ENCODE measurements at places on chromosomes 2 and 18.
A peak's percentile ranks its signal among the peaks of the same experiment; 100 is the strongest.

DNA sequence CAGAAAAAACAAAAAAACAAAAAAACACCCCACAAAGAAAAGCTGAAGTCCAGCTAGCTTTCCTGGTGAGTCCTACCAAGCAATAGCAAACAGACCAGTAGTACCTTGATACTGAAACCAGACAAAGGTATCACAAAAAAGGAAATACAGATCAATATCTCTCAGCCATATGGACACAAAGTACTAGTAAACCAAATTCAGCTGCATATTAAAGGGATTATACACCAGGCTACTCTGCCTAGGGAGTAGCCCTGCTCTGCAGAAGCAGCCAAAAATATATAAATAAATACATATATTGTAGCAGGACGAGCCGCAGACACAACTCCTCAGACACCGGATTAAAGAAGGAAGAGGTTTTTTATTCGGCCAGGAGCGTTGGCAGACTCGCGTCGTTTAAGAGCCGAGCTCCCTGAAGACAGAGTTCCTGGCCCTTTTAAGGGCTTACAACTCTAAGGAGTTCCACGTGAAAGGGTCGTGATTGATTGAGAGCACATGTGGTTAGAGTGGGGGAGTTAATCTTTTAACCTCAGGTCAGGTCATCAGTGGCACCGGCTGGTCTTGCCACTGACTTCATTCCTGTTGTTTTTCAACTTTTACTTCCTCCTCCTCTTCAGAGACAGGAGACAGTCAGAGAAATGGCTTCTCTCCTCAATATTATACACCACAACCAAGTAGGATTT is 38.4 kb upstream of the DTNB start:
- DNase-seq: no peak

DNA sequence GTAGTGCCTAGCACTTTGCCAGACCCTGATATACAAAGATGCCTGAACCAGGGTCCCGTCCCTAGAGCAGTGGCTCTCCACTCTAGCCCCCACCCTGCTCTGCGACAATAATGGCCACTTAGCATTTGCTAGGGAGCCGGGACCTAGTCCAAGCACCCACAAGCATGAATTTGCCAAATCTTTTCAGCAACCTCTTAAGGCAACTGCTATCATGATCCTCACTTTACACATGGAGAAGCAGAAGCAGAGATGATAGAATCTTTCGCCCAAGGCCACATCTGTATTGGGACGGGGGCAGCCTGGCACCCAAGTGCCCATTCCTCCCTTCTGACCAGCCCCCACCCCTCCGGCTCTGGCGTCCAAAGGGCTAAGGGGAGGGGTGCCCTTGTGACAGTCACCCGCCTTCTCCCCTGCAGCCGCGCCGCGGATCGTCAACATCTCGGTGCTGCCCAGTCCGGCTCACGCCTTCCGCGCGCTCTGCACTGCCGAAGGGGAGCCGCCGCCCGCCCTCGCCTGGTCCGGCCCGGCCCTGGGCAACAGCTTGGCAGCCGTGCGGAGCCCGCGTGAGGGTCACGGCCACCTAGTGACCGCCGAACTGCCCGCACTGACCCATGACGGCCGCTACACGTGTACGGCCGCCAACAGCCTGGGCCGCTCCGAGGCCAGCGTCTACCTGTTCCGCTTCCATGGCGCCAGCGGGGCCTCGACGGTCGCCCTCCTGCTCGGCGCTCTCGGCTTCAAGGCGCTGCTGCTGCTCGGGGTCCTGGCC is 13.0 kb downstream of the SIGLEC15 start:
- no peak for DNase-seq

DNA sequence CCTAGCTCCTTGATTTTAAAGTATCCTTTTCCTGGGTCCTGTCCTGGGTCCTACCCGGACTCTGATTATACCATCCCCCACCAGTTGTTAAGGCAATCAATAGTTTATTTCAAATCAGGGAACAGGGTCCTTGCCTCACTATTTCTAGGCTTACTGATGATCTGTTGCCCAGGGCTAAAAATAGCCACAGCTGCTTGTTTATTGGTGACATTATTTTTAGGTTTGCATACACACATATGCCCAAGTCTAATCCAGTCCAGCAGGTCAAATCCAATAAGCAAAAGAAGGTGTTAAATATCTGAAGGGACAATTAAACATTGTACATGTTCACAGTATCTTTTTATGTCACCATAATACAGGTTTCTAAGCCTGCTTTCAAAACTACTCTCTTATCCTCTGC is 66.0 kb downstream of the RAB10 start:
- no peak for DNase-seq

DNA sequence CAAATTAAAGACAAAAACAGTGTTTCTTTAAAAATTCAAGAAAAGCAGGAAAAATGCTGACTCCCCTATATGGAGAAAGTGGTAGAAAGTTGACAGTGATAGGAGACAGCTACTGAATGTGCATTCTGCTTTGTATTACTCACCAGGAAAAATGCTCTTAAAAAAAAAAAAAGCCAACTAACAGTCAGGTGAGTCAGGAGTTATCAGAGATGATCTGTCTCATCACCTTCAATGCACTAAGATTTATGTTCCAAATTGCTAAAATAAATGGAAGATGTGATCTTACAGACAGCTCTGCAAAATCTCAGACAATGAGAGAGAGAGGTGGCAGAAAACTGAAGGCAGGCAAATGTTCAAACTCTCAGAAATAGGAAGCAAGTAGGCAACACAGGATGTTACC is 47.6 kb upstream of the ZNF521 start:
- DNase-seq: peak; percentile 30

DNA sequence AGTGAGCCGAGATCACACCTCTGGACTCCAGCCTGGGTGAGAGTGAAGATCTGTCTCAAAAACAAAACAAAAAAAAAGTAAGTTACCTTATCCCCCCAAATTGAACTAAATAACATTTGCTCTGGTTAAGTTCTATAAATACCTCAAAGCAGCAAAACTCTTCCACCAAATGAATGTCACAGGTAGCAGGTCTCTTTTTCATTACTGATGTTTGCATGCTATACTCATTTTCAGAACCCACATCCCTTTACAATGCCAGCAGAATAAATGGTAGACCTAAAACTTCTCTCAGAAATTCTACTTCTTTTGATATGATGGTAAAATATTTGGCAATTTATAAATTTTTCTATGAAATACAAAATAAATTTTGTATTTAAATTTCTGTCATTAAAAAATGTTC is 22.3 kb downstream of the INO80D start:
- DNase-seq: no peak

DNA sequence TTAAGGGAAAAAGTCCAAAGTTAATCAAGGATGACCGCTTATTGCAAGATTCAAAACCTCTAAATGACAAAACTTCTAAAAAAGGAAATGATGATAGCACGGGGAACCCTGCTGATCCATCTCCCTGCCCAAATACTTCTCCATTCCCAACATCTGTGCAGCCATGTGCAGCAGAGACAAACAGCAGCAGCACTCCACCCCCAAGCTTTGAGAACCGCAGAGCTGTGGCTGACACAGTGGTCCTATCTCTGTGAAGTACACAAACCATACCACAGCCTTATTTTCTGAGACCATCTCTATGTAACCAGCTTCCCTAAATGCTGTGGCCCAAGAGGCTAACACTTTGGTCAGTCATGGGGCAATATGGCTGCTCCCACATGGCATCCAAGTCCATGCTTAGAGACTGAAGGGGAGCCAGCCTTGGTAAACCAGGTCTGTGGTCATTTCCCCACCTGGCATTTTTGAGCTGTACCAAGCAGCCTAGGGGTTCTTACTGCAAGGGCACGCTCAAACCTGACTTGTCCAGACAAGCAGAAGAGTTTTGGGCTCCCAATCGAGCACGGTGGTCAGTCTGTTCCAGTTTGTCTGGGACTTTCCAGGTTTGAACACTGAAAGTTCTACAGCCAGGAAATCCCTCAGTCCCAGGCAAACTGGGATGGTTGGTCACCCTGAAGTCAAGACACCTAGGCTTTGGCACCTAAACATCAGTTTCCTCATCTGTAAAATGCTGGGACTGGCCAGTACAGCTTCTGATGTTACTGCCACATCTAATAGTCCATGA is 17.1 kb upstream of the NFE2L2 start:
- DNase-seq: no peak

All from fibroblast of mammary gland (primary cell).